Spinal cord (tissue), 10 donors: ENCODE measurements at places on chromosomes 16 and 17.
A peak's percentile ranks its signal among the peaks of the same experiment; 100 is the strongest.

DNA sequence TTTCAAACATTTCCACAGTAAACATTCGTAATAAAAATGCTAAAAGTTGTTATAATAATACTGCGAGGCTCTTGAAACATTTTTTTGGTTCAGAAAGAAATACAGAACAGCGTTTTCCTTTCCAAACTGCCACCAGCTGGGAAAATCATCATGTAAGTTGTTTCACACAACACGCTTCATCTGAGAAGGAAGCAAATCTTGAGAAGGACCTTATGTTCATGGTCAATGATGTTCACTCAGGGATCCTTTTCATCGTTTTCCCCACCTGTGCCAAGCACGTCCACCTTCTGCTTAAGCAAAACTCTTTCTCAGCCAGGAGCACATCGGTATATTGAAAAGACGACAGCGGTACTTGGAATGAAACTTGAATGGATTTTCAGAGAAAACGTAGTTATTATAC, 274.5 kb upstream of the ELAC2 start:
- no peak for DNase-seq

DNA sequence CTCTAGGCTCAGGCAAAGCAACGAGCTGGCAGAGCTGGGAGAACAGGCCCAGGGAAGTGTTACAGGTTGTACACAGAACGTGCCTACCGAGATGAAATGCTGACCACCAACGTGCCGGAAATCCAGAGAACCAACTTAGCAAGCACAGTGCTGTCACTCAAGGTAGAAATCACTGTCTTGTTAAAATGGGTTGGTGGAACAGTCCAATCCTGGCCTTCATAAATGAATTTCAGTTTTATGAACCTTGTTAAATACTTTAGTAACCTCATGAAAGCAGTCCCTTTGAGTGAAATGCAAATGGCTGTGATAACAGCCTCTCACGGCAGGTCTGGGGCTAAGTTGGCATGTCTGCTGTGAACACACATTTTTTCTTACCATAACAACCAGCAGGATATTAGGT, 29.0 kb downstream of the ETV4 start:
- no peak for DNase-seq

GRCh38 chr17:16492613-16493530, 879 bp upstream of the LRRC75A start:
- no peak for DNase-seq

- no peak for DNase-seq
Measured at GRCh38 chr16:82631701-82632685, 5.2 kb downstream of the CDH13 start.

DNA sequence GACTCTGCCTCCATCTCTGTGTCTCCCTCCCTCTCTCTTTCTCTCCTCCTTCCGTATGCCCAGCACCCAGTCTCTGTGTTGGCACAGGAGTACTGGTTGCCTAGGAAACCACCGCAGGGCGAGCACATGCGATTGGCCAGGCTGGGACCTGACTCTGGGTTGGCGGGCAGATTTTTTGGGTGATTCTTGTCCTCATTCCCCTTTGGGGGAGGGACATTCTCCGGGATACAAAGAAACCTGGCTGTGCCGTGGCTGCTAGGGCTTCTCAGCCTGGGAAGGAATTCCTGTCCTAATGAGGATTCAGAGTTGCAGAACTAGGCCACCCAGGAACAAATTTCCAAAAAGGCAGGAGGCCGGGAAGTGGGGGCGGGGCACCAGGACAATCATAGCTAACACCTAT, 168.9 kb downstream of the SHISA9 start:
- peak; percentile 93 for DNase-seq

GRCh38 chr17:42784811-42785592, 4.6 kb downstream of the WNK4 start:
- no peak for DNase-seq

GRCh38 chr16:85998171-85998867, 99.4 kb downstream of the IRF8 start:
- no peak for DNase-seq

DNA sequence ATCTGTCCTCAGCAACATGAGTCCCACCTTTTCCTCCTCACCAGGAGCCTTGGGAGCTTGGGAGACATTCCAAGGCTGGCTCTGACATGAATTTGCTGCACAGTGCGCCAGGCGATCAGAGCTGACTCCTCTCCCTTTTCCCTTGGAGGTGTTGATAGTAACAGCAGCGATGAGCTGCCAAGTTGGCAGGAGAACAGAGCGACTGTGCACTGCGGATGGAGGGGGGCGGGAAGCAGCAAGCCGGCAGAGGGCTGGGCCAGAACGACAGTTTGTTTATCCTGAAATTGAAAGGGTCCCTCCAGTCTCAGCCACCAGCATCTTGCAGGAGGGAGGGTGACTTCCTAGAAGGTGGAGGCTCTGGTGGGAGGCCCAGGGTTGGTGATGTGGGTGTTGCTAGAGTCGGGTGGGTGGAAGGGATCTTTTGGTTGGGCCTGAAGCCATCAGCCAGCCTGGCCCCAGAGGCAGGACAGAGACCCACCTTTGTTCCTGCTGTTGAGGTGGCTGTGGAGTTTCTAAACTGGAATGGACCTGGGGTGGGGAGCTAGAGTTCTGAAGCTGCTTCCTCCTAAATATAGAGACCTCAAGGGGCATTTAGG, 22.5 kb upstream of the DYNLL2 start:
- peak; percentile 57 for DNase-seq

DNA sequence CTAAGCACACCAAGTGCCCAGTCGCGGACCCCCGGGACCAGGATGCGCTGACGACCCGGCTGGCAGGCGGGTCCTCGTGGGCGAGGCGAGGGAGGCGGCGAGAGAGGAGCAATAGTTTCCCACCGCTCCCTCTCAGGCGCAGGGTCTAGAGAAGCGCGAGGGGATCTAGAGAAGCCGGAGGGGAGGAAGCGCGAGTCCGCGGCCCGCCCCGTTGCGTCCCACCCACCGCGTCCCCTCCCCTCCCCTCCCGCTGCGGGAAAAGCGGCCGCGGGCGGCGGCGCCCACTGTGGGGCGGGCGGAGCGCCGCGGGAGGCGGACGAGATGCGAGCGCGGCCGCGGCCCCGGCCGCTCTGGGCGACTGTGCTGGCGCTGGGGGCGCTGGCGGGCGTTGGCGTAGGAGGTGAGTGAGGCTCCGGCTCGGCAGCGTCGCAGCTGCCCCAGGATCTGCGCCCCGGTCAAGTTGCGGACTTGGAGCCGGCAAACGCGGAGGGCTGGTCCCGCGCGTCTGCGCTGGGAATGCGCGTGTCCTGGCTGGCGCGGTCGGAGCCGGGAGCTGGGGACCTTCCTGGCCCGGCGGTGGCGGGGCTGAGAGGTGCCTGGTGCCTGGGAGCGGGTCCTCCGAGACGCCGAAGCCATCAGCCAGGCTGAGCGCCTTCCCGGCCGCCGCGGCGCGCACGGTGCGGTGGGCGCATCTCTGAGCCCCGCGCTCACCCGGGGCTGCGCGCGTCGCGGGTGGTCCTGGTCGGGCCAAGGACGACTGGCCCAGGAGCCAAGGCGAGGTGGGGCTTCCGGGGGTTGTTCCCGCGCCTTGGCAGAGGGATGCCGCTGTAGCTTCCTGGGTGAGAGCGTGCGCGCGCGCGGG, at the start of gene ITGB3:
TSS of gene ITGB3 (plus strand) at position 287 of the 862 bp plus-strand sequence. CDS start at position 322, 35 bp downstream.
- peak; percentile 84 for DNase-seq

DNA sequence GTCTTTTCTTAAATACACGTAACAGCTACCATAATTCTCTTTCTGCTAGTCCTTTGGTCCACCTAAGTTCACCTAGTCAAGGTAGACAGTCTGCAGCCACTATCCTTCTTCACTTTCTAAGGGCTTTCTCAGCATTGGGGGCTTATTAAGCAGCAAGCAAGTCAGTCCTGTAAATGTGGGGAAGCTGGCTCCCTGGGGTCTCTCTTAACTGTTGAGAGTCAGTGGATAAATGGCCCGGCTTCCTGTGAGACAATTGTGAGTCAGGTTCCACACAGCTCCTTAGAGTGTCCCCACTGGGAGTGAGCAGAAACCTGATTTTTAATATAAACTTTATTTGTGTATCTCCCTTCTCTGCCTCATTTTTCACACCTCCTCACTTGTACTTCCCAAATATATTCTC, 132.1 kb downstream of the CDH13 start:
- no peak for DNase-seq

- no peak for DNase-seq
Measured at GRCh38 chr16:88473666-88474534, 20.8 kb downstream of the ZFPM1 start.

GRCh38 chr16:13919330-13919682, 648 bp upstream of the ERCC4 start:
- DNase-seq = no peak

DNA sequence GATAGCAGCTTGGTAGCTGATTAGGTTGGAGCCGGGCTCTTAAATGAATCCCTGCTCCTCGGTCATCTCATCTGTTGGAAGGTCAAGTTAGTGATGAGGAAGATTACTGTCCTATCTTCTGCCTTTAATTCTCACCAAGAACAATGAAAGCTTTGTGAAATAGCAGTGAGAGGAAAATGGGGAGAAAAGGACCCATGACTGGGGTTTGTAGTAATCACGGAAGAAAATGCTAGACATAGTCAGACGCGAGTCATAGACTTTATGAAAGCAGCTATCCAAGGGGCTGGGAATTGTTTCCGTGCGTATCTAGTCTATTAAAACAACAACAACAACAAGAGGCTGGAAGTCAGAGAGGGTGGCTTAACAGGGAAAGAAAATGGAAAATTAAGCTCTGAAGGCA, 18.3 kb downstream of the PIK3R5 start:
- DNase-seq = no peak

DNA sequence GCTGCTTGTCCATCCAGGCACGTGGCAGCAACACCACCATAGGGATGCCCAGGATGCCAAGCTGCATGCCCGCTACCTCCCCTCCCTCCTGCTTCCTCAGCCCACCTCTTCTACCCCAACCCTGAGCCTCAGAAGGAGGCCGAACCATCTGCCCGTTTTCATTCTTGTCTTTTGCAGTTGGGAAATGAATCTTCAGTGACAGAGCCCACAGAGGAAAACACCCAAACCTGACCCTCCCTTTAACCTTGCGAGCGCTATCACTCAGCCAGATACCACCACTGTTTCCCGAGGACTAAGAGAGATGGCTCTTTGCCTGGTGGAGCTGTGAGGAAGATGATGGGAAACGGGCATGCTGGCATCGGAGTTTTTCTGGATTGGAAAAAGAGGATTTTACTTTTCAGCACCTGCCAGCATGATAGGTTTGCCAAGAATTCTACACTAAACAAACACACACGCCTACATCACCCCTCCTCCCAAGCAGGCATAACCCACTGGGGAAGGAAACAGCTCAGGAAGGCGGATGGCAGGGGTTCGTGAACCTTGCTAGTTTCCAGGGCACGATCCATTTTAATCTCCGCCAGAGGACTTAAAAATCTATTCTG, 457.4 kb downstream of the SLC39A11 start:
- DNase-seq = peak; percentile 51

DNA sequence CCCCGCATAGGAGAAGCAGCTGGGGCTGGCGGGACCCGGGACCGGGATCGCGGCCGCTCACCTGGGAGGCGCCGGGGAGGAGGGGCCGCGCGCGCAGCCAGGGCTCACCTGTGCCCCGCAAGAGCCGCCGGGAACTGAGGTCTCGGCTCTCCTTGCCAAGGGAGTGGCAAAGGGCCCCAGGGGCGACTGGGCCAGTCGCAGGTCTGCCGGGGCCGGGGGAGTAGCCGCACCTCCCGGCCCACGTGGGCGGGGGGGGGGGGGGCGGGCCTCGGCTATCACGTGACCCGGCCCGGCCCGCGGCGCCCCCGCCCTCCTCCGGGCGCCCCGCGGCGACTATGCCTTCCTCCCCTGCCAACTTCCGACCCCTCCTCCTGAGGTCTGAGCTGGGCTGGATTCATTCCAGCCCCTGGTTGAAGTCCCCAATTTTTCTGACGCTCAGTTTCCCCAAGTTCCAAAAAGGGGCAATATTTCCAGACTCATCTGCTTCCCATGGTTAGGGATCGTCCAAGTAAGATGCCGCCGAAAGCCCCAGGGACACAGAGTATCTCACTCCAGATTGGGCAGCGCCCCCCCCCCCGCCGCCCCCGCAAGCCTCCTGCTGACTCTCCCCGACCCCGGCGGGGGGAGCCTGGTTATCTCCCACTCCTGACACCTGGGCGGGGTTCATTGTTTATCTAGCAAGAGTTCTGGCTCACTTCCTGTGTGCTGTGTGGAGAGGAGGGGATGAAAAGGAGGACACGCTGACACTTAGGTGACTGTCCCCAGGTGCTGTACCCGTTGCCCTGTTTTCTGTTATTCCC, at the start of gene TMC6:
TSS of gene TMC6 (minus strand) at position 205 of the 800 bp plus-strand sequence. CDS start 1,923 bp downstream, outside the sequence.
- no peak for DNase-seq

- DNase-seq = no peak
Measured at GRCh38 chr17:51819341-51820219, 338.9 kb downstream of the CA10 start.

GRCh38 chr16:85651629-85652430, 36.9 kb downstream of the GINS2 start:
- DNase-seq = no peak

- no peak for DNase-seq
Measured at GRCh38 chr17:8185582-8186445, 4.2 kb downstream of the BORCS6 start.

DNA sequence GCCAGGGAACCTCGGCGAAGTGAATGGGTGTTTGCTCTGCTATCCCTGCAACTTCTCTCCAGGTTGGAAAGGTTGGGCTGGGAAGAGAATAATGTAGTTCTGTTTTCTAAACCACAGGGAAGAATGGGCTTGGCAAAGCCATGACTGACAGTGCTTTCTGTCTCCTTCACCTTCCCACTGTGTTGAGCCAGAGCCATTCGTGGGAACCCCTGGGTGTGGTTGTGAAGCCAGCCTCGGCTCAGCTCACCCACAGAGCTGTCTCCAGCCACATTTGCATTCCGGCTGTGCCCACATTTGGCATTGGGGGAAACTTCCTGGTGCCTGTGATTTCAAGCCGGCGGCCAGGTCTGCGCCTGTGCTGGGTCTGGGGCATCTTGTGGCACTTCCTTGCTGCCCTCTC, 39.9 kb downstream of the BAIAP2 start:
- no peak for DNase-seq

DNA sequence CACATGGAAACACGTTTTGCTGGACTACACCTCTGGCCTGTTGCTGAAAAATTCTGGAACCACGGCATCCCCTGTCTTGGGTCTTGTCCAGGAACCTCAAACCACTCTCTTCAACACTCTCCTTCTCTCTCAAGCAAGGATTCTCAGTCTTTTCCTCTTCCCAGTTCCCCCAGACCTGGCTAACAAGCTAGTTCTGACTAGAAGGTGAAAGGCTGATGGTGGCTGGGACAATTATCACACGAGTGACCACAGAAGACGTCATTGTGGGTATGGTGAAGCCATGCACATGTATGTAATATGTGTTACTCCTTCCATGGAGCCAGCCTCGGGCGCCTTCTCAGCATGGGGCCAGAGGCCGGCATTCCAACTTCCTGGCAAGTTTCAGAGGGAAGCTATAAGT, 123.0 kb downstream of the CDYL2 start:
- no peak for DNase-seq

GRCh38 chr16:73473713-73474112, 425.8 kb upstream of the ZFHX3 start:
- DNase-seq = no peak
